ENCODE measurements at places on chromosomes 2 and 18. TPM values are rescaled to one million over a fixed set of nuclear protein-coding genes. Genes with fewer than 3 reads are reported as not detected.

Gene KYNU
- 64.3 TPM for total RNA-seq

DNA sequence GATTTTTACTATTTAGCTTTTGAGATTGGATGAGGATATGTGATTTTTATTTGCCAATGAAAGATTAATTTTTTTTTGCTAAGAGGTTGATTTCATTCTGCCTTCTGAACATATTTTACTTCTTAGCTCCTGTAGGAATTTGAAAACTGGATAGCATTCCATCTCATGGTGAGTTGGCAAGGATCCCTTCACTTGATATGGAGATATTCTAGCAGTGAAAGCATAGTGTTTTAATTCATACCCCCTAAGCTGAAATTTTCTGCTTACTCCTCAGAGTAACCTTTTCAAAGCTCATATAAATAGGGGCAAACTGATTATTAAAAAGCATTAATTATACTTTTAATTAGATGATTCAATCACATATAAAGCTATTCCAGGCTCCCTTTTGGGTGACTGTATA, 61.0 kb upstream of the KCNJ3 start:
- H3K4me3 ChIP-seq: no peak overlapping the region
- H3K4me1 ChIP-seq: no peaks in the 10 kb centered on the region
- no peak for DNase-seq
- H3K27ac ChIP-seq: no peak overlapping the region
- H3K27me3 ChIP-seq: no peaks in the 10 kb centered on the region
- no peaks in the 10 kb centered on the region for H3K36me3 ChIP-seq

Gene PKP4
- total RNA-seq: 33.8 TPM

- H3K27ac ChIP-seq: no peak overlapping the region
- no peak for DNase-seq
- no peaks in the 10 kb centered on the region for H3K4me1 ChIP-seq
Observed at GRCh38 chr2:43950383-43951008, 45.3 kb downstream of the LRPPRC start.

GRCh38 chr2:42223067-42223854, 54.1 kb downstream of the EML4 start:
- no peak overlapping the region for H3K4me3 ChIP-seq
- DNase-seq: no peak
- no peaks in the 10 kb centered on the region for H3K36me3 ChIP-seq
- H3K27ac ChIP-seq: no peak overlapping the region
- peaks cover 3% of the 10 kb centered on the region for H3K4me1 ChIP-seq
